ENCODE measurements at places on chromosomes 13 and 19.

GRCh38 chr13:111121506-111121905 is 6.4 kb downstream of the ARHGEF7 start:
- DNase-seq = no peak

DNA sequence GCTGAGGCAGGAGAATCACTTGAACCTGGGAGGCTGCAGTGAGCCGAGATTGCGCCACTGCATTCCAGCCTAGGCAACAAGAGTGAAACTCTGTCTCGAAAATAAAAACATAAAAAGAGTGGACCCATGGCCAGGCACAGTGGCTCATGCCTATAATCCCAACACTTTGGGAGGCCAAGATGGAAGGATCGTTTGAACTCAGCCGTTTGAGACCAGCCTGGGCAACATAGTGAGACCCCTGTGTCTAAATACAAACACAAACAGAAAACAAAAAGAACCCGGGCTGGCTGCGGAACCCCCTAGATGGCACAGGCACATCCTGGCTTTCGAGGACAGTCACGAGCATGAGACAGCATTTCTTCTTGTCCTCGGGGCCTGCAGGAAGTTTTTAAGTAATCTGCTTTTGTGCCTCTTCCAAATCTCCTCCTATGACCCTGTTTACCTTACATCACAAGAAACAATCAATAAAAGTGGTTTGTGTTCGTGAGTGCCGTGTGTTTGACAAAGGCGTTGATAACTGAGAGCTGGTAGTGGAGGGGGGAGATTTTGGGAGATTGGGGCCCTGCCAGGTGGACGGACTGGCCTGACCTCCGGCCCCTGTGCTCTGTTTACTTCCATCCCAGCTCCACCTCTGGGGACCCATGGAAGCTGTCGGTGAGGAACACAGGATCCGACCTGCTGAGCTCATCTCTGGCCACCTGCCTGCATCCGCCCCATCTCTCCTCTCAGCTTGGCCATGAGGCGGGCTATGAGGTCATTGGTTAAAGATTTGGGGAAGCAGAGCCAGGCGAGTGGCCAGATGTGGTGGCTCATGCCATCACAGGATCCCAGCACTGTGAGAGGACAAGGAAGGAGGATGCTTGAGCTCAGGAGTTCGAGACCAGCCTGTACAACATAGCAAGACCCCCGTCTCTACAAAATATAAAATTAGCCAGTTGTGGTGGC is 5.9 kb upstream of the GDF15 start:
- no peak for DNase-seq

- DNase-seq = no peak
These were observed 26.7 kb upstream of the C19orf12 start for GRCh38 chr19:29741776-29742175.

DNA sequence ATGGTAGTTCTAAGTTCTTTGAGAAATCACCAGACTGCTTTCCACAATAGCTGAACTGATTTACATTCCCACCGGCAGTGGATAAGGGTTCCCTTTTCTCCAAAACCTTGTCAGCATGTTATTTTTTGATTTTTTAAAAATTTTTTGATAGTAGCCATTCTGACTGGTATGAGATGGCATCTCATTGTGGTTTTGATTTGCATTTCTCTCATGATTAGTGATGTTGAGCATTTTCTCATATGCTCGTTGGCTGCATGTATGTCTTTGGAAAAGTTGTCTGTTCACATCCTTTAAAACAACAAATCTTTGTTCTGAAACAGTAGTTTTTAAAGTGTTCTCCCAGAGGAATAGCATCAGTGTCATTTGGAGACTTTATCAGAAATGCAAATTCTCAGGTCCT is 77.5 kb upstream of the POMP start:
- DNase-seq = no peak

Measured in effector CD4-positive, alpha-beta T cell (primary cell).